ENCODE measurements at places on chromosomes 12 and 14.

GRCh38 chr12:114903083-114903691 lies 219.2 kb upstream of the TBX3 start:
- no peak for DNase-seq

GRCh38 chr12:51508285-51508684 lies 82.7 kb upstream of the SCN8A start:
- no peak for DNase-seq

GRCh38 chr14:86838363-86838762 lies 1154.6 kb downstream of the GALC start:
- peak; percentile 5 for DNase-seq

DNA sequence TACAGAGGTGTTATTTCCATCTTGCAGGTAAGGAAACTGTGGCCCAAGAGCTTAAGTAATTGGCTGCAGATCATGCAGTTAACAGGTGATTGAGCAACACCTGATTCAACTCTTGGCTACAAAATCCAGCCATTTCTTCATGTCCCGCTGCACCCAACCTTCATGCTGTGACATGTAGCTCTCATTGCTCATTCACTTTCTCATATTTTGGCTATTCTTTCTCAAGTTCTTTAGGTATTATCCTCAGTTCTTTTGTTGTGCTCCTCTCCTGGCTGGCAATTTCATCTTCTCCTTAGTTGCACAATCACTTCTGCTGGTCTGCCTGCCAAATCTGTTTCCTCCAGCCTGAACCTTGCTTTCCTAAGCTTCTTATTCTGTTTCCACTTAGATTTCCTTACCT lies 300.8 kb downstream of the SSPN start:
- DNase-seq = no peak

DNA sequence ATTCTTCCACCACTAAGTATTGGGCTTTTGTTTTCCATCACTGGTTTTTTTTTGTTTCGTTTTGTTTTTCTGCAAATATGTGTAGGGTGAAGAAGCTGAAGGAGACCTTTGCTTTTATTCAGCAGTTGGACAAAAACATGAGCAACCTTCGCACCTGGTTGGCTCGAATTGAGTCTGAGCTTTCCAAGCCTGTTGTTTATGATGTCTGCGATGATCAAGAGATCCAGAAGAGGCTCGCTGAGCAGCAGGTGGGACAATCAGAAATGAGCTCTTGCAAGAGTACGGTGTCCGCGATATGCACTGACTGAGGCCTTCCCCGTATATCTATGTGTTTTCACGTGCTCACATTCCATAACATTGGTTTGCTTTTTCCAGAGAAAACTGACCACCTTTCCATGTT lies 91.5 kb downstream of the ESR2 start:
- DNase-seq = no peak

GRCh38 chr14:91940209-91940608 lies 7.3 kb downstream of the FBLN5 start:
- DNase-seq = no peak

DNA sequence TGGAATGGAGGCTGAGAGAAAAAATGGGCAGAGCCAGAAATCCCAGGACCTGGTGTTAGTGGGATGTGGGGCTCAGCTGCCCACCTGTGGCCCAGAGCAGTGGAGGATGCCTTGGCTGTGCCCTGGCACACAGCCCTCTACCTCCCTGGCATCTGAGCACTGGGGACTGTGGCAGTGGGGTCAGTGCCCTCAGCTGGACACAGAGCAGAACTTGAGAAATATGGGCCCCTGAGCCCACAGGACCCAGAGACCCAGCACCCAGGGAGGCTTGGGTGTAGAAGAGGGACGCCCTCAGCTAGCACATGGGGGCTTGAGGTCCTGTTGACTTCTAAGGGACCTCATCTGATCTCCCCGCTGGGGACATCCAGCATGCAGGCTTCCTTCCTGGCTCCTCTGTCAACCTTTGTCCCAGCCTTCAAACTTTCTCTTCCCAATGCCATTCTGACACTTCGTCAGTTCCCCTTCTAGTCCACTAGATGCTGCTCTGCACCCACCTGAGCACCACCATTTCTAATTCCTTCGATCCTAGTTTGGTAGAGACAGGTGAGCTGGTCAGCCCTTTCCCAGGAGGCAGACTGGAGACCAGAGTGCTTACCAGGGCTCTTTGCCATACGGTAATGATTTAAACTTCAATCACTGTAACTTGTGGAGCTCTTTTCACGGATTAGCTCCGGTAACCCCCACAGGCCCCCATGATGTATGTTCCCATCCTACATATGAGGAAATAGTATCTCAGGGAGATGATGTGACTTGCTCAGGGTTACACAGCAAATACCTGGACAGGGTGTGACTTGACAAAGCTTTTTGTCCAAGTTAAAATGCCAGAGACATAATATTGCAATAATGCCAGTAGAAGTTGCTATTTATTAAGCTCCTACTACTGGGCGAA lies 143.7 kb downstream of the ASCL4 start:
- DNase-seq = no peak

DNA sequence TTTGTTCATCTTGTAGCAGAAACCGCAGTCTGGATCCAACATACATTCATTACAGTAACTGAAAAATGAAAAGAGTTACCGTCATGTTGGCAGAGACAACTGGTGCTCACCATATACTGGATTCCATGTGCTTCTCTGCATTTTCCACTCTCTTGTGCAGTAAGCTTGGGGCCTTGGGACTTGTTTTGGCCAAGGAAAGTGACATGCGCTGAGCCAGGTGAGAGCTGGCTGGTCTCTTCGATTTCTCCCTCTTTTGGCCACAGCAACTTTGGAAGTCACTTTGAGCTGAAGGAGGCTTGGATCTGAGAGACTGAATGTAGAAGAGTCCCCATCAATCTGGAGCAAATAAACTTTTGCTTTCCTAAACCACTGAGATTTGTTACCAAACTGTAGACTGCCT lies 210.6 kb upstream of the ABCD2 start:
- DNase-seq = no peak

- DNase-seq = no peak
These were observed 180.9 kb upstream of the SFSWAP start for GRCh38 chr12:131530041-131530332.

DNA sequence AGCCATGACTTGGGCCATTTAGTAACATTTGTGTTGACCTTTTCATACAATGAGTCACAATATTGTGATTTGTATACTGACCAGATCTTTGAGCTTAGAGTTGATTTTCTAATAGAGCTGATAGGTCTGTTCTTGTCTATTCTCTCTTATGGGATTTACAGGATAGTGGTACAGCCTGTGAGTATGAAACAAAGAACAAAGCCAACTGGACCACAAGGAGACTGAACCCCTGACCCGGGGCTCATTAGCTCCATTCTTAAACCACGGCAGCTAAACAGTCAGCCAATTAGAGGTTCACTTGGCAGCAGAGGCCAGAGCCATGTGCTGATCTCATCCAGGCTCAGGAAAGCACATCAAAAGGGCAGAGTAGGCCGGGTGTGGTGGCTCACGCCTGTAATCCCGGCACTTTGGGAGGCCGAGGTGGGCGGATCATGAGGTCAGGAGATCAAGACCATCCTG lies 59.1 kb upstream of the GNPNAT1 start:
- no peak for DNase-seq

DNA sequence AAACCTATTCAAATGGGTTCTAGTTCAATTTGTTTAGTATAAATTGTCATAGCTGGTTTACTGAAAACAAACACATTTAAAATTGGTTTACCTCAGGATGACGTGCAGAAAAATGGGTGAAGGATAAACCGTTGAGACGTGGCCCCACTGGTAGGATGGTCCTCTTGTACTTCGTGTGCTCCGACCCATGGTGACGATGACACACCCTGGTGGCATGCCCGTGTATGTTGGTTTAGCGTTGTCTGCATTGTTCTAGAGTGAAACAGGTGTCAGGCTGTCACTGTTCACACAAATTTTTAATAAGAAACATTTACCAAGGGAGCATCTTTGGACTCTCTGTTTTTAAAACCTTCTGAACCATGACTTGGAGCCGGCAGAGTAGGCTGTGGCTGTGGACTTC lies 8.3 kb downstream of the CALM1 start:
- no peak for DNase-seq

- DNase-seq = no peak
These were observed 145.8 kb downstream of the BICD1 start for GRCh38 chr12:32252199-32253073.

DNA sequence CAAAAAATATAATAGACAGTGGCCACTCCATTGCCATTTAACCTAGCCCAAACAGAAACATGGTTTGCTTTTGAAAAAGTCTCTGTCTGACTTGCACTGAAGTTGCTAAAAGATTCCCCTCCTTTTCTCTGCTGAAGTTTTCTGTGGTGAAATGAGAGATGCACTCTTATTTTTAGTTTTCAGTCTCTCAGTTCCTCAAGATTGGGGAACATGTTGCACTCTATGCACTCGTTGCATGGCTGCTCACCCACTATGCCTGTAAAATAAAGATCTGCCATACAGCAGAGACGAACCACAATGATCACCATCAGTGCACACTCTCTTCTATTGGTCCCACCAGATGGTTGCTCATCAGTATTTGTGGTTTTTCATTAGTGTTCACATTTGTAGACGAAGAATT lies 13.1 kb upstream of the DAAM1 start:
- DNase-seq = no peak

- DNase-seq = no peak
These were observed 153.8 kb downstream of the PELI2 start for GRCh38 chr14:56271970-56272369.

DNA sequence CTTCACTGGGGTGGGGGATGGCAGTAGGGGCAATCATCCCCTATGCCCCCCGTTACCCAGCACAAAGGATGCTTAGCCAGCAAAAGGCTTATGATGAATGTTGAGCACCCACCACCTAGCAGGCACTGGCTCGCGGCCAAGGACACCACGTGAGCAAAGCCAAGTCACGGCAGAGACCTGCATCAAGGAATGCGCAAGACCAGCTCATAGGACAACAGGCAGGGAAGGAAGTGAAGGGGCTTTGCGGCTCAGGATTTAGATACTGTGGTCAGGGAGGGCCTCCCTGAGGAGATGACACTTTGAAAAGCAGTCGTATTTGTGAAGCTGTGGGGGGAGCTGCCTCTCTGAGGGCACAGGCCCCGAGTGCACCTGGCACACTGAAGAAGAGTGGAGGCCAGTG lies 32.8 kb downstream of the SH2B3 start:
- DNase-seq = peak; percentile 60

DNA sequence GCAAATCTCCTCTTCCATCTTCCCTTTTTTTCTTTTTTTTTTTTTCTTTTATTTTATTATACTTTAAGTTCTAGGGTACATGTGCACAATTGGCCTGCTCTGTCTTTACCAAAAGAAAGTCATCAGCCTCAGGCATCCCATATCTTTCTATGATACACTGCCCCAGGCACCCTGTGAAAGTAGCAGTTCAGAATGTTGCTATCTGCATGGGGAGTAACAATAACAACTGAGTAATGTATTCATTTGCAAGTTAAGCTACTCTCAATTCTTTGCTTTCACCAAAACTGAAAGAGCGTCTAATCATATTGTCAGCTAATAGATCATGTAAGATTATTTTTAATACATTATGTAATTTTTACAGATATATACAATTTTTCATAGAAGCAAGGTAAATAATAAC lies 13.5 kb upstream of the GCH1 start:
- no peak for DNase-seq

DNA sequence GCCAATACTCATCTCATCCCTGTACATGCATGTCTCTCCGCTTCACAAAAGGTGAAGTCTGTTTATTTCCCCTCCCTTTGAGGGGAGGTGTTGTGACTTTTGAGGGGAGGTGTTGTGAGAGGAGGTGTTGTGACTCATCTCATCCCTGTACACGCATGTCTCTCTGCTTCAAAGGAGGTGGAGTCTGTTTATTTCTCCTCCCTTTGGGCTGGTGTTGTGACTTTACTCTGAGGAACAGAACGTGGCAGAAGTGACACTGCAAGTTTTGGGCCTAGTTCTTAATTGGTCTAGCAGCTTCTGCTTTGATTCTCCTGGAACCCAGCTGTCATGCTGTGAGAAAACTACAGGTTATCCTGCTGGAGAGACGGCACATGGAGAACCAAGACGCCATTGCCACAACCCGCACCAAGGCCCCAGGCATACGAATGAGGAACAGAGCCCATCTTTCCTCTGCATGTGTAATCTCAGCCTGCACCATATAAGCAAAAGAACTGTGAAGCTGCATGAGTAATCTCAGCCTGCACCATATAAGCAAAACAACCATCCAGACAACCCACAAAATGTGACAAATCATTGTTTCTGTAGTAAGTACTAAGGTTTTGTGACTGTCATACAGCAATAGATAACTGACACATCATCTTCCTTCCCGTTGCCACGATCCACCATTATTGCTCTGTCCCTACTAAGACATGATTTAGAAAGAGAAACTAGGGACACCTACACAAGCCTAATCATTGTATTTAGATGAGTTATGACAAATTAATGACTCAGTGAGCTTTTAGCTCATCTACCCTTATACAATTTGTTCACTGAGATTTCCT lies 30.0 kb downstream of the GALNT4 start:
- DNase-seq = no peak

- no peak for DNase-seq
These were observed 34.6 kb upstream of the TMX1 start for GRCh38 chr14:51205486-51205885.

GRCh38 chr12:7434670-7435069 lies 9.3 kb downstream of the CD163L1 start:
- no peak for DNase-seq

GRCh38 chr12:71461787-71462328 lies 22.3 kb downstream of the LGR5 start:
- DNase-seq = no peak

DNA sequence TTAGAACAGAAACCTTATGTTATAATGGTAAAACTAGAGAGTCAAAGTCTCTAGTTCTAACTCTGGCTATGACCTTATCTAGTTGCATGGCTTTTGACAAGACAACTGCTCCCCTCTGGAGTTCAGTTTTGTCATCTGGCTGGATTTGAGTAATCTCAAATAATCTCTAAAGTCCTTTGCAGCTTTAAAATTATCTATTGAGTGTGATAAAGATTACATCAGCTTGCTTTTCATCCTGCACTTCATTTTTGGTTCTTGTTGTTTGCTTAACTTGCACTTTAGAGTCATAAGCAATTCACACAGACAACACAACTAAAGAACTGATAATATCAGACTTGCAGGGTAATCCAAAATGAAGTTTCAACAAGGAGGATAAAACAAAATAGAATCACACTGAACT lies 2.3 kb downstream of the AKAP5 start:
- DNase-seq = no peak

- DNase-seq = no peak
These were observed 21.0 kb upstream of the MDM2 start for GRCh38 chr12:68786929-68787328.

GRCh38 chr14:56055511-56055910 lies 62.7 kb upstream of the PELI2 start:
- DNase-seq = no peak

DNA sequence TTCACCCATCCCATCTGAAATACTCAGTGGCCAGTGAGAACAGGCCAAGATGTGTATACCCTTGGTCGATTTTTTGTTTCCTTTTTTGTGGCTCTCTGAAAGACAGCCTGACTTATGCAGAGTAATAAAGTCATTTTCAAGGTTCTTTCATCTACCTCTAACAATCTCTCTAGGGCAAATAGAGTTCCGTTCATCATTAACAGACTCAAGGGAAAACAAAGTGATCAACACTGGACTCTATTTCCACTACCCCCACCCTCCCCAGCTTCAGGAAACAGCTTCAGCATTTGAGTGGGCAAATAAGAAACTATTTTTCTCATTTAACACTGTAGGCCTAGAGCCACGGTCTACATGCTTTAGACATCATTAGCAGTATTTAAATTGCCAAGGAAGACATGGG lies 15.9 kb downstream of the PRKAB1 start:
- no peak for DNase-seq
